ENCODE measurements at places on chromosomes 12 and 14.
A peak's percentile ranks its signal among the peaks of the same experiment; 100 is the strongest.

GRCh38 chr12:45076417-45077026 is 25.6 kb upstream of the DBX2 start:
- ATAC-seq, result no peak

DNA sequence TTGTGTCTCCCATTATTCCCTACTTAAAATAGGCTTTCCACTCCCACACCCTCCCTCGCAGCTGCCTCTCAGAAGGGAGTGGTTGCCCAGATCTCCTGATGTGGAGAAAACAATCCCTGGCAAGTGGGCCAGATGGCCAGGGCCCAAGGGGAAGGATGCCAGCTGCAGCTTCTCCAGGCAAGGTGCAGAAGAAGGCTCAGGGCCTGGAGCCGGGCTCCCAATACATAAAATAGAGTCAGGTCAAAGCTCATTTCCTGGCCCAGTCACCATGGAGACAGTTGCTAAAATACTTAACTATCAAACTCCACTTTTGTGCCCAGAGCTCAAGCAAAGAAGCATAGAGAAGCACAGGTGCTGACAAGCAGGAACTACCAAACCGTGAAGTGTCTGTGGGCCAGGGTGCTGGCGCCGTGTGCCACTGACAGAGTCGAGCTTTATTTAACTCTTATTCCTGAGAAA is 45.7 kb upstream of the ITPR2 start:
- ATAC-seq, result no peak

GRCh38 chr12:108282676-108283075 is 56.4 kb downstream of the CMKLR1 start:
- ATAC-seq, result no peak

- peak; percentile 10 for ATAC-seq
Observed at GRCh38 chr14:70642303-70643235, 853 bp downstream of the TTC9 start.

DNA sequence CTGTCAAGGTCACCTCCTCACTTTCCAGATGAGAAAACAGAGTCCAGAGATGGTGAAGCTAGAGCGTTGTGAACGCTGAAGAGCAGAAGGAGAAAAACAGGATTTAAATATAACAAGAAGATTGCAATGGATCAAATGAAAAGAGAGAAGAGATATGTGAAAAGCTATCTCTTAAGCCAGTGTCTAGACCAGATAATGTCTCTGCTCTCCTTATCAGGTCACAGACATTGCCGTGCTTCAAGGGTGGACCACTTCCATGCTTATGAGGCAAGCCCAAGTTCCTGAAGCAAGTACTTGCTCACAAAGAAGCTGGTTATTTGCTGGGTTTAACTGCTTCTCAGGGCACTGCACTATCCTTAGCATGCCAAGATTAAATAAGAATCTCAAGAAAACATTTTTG is 31.6 kb upstream of the FRS2 start:
- ATAC-seq, result no peak

- ATAC-seq, result no peak
Observed at GRCh38 chr12:7128681-7129286, at the start of gene RBP5. RBP5 (minus strand) TSS chr12:7128889; CDS start chr12:7128775, 114 bp downstream.

DNA sequence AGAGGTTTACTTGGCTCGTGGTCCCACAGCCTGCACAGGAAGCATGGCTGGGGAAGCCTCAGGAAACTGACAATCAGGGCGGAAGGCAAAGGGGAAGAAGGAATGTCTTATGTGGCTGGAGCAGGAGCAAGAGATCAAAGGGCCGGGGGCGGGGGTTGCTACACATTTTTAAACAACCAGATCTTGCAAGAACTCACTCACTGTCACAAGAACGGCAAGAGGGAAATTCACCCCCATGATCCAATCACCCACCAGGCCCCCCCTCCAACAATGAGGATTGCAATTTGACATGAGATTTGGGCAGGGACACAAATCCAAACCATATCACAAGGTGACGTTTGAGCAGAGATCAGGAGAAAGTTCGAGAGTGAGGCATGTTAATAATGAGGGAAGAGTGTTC is 163.7 kb upstream of the RPH3A start:
- ATAC-seq, result no peak

GRCh38 chr14:81716953-81717352 is 183.3 kb upstream of the SEL1L start:
- no peak for ATAC-seq

GRCh38 chr14:39841088-39841487 is 408.9 kb upstream of the FBXO33 start:
- ATAC-seq, result no peak

DNA sequence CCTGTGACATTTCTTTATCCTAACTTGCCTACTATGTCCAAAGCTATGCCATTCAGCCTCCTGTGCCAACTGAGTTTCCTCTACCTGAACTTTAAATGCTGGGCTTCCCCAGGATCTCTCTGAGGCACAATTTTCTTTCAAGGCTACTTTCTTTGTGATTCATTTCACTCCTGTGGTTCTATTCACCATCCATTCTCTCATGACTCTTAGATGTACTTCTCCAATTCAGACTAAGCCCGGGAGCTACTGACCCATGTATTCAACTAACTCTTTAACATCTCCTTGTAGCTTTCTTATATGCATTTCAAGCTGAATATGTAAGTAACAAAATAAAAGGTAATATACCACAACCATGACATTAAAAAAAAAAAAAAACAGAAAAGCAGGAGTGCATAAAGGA is 738.9 kb upstream of the USP15 start:
- no peak for ATAC-seq

DNA sequence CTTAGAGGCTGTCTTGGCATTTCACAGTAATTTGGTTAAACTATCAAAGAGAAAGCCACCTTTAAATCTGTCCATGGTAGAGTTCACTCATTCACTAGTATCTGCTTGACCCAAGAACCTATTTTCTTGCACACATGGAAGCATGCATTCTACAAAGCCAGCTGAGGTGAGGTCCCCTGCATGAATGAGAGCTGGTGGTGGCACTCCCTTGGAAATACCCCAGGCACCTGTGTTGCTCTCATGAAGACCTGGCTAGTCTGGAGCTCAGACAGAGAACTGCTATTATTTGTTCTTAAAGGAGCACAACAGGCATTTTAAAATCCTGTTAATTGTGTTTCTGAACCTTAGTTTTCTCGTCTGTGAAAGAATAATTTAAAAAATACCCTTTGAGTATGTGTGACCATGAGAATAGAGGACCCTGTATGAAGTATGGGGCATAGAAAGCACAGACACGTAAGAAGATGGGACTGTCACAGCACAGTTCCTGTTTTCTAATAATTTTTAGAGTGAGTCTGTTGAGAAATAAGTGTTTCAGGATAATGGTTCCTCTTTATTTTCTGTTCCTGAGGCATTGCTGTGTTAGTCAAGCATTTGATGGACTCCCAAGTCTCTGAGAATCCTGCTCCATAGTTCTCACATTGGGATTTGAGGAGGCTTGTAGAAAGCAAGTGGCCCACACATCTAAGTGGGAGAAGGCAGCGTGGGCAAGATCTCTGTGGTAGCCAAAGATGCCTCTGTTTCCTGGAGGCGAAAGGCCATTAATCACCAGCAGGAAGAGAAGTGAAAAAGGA is 10.9 kb downstream of the RGS6 start:
- ATAC-seq, result no peak

- ATAC-seq, result no peak
Observed at GRCh38 chr12:92581604-92582003, 121.2 kb upstream of the PLEKHG7 start.

DNA sequence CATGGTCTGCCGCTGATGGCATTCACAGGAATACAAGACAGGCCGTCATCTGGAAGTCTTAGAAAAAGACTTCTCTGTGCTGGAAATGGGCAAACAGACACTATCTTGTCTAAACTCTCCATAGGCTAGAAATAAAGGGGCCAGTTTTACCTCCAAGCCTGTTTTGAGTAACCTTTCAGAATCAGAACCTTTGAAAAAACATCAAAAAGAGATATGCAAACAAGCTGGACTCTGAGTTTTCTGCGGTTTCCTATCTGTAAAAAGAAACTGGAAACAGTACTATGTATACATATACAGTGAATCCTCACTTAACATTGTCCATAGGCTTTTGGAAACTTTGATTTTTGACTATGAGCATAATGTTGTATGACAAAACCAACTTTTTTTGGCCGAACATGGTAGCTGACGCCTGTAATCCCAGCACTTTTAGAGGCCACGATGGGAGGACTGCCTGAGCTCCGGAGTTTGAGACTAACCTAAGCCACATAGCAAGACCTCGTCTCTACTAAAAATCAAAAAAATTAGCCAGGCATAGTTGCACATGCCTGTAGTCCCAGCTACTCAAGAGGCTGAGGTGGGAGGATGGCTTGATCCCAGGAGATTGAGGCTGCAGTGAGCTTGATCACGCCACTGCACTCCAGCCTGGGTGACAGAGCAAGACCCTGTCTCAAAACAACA is 92.9 kb upstream of the MAX start:
- ATAC-seq, result no peak

DNA sequence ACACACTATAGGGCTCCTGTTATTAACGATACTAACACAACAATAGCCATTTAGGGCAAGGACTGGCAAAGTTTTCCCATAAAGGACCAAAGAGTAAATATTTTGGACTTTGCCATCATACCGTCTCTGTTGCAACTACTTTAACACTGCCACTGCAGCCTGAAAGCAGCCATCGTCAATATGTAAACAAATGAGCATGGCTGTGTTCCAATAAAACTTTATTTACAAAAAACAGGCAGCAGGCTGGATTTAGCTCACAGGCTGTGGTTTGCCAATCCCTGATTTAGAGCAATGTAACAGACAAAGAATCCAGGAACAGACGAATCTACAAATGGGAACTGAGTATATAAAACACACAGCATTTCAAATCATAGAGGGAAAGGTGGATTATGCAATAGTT is 84.1 kb downstream of the FRMD6 start:
- ATAC-seq, result no peak

DNA sequence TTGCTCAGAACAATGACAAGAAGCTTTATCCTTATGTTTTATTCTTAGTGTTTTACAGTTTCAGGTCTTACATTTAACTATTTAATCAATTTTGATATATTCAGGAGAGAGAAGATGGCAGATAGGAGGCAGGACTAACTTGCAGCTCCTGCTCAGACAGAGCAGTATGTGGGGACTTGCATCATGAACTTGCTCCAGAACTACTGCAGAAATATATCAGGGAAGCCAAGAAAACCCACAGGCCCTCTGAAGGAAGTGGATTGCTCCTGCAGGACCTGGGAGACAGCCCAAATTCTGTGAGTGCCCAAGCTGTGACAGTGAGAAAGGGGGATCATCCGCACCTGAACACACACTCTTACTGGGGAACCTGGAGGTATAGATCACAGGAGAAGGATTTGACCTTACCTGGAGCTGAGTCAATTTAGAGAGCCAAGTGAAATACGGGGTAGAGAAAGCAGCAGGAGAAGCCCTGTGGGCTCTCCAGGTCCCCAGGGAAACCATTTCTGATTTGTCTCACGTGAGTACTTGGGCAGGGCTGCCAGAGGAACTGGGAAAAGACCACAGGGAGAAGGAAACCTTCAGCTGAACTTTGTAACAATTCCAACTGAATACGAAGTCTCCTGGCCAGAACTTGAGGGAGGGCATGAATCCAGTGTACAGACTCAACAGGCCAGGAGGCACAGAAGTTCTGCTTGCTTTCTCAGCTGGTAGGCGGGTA is 28.9 kb upstream of the TSPAN8 start:
- no peak for ATAC-seq

DNA sequence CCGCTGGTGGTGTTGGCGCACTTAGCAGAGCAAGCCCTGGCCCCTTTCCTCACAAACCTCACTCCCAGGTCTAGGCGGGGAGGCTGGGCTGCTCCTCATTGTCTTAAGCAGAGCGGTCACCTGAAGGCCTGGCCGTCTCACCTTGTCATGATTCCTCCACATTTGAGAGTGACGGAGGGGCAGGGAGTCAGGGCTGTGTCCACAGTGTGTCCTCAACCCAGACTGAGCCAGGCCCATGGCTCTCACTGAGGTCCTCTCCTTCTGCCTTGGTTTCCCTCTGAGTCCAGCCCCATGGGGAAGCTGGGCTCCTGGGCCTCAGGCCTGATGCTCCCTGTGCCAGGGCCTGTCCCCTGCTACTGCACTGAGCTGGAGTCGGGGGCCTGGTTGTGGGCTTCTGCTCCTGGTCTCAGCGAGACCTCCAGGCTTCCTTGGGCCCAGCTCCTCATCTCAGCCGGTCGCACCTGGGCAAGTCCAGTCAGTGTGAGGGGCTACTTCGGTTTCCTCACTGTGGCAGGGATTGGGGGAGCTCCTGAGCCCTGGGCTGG is 44.9 kb downstream of the KRT80 start:
- ATAC-seq, result no peak

- peak; percentile 37 for ATAC-seq
Observed at GRCh38 chr12:96237465-96238077, 43.4 kb downstream of the ELK3 start.

DNA sequence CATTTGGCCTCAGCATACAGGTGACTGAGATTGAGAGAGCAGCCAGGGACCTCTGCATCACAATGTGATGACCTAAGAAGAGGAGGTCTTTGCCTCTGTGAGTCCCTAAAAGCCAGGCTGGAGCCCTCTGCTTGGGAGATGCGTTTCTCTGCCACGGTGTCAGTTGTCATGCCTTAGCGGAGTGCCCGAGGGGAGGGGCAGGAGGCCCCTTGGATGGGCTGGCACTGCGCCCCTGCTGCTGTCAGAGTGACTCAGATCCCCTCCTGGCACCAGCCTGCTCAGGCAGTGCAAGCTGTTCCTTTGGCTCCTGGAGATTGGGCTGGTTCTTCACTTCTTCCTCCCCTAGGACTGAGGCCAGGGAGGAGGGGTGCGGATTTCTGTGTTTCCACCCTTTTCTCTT is 64.9 kb upstream of the KCNA5 start:
- no peak for ATAC-seq

DNA sequence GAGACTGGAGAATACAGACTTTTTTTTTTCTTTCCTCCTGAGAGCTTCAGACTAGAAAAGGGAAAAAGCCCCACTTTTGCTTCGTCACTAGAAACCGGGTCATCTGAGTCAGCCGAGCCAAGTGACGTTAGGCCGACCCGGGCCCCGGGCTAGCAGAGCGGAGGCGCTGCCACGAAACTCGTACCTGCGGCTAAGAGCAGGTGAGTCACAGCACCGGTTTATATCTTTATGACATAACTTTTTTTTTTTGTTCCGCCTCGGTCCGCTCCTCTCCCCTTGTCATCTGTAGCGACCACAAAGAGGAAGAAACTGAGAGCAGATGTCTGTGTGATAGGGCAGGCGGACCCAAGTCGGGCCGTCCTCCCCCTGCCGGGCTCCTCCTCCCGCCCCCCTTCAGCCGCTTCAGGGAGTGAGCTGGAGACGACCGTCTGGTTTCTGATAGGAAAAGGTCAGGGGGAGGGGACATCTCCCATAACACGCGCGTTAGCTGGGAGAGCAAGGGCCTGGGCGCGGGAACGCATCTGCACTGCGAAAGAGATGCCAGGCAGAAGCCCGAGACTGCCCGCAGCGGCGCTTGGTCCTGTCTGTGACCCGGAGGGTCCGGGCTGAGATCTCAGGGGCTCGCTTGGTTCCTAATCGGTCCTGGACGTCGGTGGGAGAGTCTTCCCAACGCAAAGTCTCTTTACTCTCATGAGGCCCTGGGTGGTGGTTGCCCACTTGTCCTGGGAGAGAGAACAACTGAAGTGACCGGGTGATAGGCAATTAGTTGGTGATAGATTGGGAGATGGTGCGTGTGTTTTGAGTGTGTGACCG is 586 bp downstream of the TTC6 start:
- peak; percentile 93 for ATAC-seq

GRCh38 chr12:117042171-117042842 is 56.9 kb downstream of the TESC start:
- ATAC-seq, result no peak

Measured in activated CD4-positive, CD25-positive, alpha-beta regulatory T cell treated with anti-CD3 and anti-CD28 coated beads, Interleukin-2, amount 50 U/mL, for 24 hours (primary cell).